ENCODE measurements at places on chromosomes 12 and 14.

DNA sequence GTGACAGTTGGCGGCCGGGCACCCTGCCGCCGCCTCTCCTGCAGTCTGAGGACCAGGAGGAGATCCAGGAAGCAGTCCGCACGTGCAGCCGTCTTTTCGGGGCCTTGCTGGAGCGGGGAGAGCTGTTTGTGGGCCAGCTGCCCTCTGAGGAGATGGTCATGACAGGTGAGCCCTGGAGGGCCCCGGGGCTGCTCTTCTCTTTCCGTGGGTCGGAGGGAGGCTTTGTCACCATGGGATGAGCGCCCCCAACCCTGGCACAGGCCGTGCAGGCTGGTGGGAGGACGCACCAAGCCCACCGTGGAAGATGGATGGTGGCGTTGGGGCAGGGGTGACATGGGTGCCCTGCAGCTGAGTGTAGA, 532 bp downstream of the NOC4L start:
- no peak for DNase-seq

GRCh38 chr12:38850461-38850860, 54.9 kb downstream of the CPNE8 start:
- no peak for DNase-seq

DNA sequence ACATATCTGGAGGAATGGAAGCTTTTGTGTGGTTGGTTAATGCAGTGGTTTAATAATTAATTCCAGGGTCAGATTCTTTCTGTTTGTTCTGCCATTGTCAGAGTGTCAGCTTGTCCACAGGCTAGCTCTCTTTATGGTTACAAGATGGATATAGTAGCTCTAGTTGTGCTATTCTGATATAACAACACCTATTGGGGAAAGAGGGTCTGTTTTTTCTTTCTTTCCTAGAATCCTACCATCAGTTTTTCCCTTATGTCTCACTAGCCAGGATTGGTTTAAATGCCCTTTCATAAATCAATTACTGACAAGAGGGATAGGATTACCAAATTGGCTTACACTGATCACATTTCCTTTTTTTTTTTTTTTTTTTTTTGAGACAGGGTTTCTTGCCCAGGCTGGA, 27.8 kb downstream of the CNOT2 start:
- DNase-seq = no peak

GRCh38 chr12:119255314-119255713, 76.6 kb downstream of the HSPB8 start:
- DNase-seq = no peak

- no peak for DNase-seq
Observed at GRCh38 chr12:52015532-52016041, 8.8 kb downstream of the TAMALIN start.

GRCh38 chr12:38201461-38202276, 114.9 kb upstream of the ALG10B start:
- no peak for DNase-seq

DNA sequence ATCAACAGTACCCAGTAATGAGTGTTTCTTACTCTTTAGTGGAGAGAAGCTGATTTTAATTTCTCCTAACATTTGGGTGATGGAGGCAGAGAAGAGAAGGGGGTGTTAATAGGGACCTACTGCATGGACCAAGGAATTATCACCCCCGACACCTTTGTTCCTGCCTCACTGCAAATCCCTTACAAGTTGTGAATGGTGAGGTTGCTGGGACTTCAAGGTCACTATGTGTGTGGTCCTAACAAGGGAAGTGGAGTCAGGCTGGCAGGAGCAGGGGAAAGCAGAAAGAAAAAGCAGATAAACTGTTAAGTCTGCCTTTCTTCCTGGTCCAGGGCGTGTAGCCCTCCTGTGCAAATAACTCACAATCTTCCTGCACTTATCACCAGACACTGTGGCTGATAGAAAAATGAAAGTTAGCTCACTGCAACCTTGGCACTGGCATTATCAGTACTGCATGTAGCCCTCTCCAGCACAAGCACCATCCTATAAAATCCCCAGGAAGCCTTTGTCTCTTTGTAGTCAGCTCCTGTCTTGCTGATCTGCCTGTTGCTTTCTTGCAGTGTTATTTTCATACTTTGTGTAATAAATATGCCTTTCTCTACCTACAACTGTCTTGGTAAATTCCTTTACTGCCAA, 112.3 kb upstream of the DNM1L start:
- no peak for DNase-seq

DNA sequence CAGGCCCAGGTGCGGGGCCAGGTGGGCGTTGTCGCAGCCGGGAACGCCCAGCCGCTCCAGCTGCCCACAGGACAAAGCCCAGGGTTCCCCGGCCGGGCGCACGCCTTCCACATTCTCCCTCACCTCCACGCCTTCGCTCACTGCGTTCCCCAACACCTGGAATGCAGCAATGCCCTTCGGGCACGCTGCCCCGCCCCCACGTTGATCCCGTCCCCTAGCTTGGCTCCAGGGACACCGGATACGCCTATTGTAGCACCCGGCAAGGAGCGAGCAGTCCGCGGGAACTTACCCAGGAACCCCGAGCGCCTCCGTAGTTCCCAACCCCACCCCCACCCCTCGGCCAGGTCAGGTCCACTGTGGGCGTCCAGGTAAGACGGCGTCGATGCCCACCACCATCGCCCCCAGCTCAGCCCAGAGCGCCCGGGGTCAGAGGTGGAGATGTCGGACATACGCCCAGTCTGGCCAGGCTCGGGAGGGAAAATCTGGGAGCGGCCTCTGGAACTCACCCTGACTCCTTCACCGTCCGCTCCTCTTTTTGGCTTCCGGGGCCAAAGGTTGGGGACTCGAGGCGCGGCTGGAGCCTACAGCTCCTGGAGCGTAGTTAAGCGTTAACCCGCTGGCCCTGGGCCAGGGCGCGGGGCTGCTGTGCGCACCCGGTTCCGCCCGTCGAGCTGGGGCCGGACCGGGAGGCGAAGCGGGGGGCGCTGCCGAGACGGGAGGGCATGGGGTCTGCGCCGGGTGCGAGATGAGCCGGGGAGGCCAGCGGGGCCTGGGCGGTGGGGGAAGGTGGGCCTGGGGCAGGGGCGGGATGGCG, 594 bp upstream of the CEP170B start:
- peak; percentile 56 for DNase-seq

DNA sequence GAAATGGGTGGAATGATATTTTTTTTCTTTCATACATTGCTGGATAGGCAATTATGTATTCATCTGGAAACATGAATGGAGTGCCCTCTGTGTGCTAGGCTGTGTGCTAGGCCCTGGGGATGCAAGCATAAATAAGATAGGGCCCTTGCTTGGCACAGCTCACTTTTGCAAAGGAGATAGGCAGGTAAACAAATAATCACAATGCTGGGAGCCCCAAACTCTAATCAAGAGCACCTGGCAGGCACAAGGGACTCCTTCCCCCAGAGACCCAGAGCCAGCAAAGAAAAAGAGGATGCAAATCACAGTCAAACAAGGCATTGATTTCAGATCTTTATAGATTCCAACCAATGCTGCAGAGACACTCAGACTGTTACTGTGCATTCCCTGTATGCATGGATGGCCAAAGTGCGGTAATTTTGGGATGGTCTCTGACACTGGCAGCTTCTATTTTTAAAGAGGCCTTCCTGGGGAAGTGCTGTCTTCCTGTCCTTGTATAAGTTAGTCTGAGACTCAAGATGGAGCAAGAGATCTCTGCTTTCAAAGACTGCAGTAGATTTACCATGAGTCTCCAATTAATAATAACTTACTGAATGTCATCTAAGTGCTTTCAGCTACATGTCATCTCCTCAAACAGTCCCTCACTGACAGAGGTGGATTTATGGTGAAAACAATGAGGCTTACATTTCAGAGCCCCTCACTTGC, 45.1 kb upstream of the CPM start:
- no peak for DNase-seq

DNA sequence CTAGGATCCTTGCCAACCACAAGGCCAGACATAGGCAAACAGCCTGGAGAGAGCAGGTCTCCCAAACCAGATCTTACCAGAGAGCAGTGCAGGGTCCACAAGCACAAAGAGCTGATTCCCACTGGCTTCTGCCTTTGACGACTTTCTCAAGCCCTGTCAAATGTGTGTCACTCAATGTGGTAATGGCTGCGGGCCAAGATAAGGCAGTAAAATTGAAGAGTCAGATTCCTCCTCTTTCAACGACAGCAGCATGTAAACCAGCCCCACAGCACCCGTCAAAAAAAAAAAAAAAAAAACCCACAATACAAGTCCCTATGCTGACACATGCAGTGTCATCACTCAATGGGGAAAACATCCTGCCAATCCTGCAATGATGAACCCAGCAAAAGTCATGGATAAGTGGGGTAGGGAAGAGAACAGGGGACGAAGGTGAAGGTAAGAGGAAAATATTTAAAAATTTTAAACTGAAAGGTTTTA, at the start of gene STON2:
TSS of gene STON2 (minus strand) at position 123 of the 477 bp plus-strand sequence. CDS start 1,942 bp downstream, outside the sequence.
- no peak for DNase-seq

GRCh38 chr12:45130881-45131281, 80.0 kb upstream of the DBX2 start:
- peak; percentile 42 for DNase-seq

DNA sequence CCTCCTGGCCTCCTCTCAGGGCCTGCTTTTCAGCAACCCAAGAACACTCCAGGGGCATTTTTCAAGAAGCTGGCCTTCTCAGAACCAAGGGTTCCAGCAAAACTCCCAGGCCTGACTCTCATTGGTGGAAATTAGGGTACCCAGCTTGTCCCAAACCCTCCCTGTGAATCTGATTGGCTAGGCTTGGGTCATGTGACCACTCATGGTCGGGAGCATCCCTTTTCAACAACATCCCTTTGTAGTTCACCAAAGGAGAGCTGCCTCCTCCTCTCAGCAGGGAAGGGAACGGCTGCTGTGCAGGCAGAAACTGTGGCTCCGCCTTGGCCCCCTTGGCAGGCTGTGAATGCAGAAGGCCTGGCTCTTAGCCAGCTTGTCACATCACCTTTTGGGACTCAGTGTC, 94.5 kb downstream of the AACS start:
- DNase-seq = no peak

GRCh38 chr14:38442208-38442607, 186.3 kb upstream of the CLEC14A start:
- DNase-seq = no peak

DNA sequence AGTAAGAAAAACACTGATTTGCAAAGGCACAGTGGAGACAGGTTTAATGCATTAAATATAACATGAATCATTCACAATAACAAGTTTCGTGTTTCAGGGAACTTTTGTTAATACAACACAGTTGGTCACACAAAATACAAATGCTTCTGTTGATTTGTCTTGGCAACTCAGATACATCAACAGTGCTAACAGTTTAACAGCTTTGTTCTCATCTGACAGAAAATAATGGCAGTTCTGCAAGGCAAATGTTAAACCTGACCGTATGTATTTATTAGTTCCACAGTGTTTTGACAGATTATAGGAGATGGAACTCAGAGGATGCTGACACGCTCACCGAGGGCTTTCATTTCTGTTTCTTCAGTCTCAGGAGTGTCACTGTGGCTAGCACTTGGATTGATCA, 350.7 kb downstream of the PRKD1 start:
- DNase-seq = no peak

DNA sequence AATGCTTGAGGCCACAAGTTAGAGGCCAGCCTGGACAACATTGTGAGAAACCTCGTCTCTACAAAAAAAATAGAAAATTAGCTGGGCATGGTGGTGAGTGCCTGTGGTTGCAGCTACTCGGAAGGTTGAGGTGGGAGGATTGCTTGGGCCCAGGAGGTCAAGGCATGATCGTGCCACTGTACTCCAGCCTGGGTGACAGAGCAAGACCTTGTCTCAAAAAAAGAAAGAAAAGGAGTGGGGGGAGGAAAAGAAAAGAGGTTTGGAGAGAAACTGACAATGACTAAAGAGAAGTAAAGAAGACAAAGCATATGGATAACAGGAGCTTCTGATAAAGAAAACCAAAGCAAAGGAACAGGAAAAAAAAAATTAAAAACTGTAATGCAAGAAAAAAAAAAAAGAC, 37.4 kb upstream of the SELPLG start:
- no peak for DNase-seq

GRCh38 chr12:13373131-13373530, 176.6 kb downstream of the EMP1 start:
- DNase-seq = no peak

DNA sequence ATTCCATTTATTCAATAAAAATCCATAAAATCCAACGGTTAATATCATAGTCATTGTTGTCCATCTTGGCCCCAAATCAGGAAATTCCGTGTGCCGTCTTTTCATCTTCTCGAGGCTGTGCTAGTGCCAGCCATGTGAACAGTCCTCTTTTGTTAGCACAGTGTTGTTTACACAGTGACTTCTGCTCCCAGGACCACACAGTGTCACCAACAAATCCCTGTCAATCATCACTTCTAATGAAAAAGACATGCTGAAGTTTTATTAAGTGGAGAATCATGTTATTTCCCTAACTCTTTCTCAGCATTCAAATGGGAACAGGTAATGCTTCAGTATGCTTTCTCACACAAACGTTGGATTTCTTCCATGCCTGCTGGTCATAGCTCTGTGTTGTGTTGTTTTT, 1.9 kb upstream of the SLCO1A2 start:
- no peak for DNase-seq

DNA sequence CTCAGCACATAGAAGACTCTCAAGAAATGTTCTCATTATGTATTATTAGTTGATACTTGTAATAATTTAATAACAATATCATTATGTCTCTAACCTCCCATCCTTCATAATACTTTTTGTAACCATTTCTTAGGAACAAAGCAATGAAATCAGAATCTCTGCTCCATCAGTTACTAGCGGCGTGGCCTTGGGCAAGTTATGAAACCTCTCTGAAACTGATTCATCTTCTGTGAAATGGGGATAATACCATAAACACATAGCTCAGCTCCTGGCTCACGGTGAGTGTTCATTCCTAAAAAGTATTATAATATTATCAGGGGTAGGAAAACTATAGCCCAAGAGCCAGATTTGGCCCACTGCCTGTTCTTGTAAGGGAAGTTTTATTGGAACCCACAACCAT, 11.4 kb upstream of the CMKLR1 start:
- DNase-seq = no peak

DNA sequence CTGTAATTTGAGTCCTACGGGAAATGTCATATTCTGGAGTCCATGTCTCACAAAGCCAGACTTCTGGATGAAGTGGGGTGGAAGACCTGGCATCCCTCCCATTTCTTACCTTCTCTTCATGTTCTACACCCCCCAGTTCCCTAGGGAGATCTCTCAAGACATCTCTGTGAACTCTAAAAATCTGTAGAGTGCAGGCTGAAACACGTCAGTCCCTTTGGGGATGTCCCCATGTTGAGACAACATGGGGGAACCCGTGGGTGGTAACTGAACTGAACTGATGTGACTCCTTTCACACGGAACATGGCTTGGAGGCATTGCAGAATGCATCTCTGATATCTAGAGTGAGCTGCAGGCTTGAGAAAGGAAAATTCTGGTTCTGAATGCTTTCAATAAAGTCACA, 15.2 kb downstream of the SERPINA12 start:
- no peak for DNase-seq

DNA sequence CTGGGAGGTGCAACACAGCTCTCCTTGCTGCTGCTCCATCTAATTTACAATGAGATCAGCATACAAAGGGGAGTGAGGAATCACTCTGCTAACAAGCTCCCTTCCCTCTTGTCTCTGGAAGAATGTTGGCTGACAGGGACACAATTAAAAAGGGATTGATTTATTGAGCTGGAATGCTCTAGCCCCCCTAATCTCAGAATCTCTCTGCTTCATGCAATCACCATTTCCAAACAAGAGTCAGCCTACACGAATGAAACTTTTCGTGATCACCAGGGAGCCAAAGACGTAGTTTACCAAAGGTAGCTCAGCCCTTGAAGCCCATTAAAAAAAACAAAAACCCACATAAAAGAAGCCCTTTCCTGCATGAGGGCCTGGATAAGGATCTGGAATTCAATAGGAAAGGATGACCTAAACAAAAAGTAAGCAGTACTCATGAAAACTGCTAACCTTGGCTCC, 223.8 kb downstream of the C12orf75 start:
- DNase-seq = no peak
